ENCODE measurements at places on chromosomes 7 and 10.

DNA sequence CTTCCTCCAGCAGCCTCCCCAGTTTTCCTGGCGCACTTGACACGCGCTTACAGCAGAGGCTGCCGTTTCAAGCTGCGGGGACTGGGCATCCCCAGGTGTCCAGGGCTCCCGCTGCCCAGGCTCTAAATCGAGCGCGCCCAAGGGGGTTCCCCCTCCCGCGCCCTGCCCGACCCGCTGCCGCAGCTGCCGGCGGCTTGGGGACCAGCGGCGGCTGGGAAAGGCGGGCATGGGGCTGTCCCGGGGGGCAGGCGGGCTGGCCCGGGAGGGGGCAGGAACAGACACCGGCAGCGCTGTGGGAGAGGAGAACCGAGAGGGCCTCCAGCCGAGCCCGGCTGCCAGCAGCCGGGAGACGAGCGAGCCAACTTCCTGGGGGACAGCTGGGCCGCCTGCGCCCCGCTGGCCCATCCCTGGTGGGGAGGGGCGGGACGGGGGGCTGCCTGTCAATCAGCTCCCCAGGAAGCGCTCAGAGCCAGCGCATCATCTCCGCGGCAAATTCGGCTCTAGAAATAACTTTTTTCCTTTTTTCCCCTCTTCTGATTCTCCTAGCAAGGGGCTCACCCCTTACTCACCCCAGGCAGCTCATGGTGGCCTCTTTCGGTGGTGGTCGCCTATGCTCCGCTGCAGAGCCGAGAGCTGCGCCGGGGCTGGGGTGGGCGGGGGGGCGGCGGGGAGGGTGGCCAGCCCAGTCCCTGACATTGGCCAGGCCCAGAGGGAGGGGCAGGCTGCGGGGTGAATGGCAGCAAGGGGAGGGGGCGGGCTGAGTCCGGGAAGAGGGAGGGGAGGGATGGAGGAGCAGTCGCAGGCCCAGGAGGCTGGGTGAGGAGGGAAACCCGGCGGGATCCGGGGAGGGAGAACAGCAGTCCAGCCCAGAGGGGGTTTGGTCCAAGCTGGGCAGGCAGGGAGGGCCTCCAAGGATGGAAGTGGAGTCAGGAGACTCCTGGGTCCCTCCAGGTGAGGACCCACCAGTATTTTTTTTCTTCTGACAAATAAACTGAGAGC is 14.7 kb downstream of the GRID2IP start:
- DNase-seq, result no peak

DNA sequence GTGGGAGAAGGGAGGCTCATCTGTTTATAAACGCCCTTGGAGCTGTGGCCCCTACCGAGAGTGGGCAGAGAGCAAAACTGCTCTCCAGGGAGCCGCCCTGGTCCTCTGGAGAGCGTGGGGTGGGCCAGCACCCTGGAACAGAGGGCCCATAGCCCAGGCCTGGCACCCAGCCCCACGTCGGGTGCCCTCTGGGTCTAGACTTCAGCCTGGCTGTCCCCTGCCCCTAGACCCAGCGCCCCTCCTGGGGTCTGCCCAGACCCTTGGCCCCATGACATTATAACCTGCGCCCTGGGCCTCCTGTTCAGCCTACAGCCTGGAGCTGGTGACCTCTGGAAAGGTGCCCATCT is 24.7 kb downstream of the GET4 start:
- DNase-seq, result no peak

GRCh38 chr10:79320820-79321493 is 26.3 kb upstream of the PPIF start:
- DNase-seq, result no peak

DNA sequence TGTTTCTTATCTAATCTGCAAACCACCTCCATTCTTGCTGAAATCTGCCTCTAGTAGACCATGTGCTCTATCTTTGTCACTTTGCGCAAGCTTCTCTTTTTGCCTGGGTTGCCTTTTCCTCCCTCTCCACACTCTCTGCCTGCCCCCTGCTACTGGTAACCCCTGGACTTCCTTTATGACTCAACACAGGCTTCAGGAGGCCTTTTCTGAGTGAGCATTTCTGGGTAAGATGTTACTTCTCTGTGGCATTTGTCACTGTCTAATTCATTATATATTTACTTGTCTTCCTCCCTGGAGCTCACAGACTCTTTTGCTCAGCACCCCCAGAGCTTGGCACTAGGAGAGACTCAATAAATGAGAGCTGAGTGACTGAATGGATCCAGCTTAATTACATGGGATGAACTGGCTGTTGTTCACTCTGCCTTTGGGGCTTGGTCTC is 8.4 kb downstream of the GOLGA7B start:
- no peak for DNase-seq

GRCh38 chr7:40716052-40716451 is 581.2 kb downstream of the SUGCT start:
- DNase-seq, result no peak

GRCh38 chr7:4805110-4805983 is 29.9 kb downstream of the AP5Z1 start:
- no peak for DNase-seq

DNA sequence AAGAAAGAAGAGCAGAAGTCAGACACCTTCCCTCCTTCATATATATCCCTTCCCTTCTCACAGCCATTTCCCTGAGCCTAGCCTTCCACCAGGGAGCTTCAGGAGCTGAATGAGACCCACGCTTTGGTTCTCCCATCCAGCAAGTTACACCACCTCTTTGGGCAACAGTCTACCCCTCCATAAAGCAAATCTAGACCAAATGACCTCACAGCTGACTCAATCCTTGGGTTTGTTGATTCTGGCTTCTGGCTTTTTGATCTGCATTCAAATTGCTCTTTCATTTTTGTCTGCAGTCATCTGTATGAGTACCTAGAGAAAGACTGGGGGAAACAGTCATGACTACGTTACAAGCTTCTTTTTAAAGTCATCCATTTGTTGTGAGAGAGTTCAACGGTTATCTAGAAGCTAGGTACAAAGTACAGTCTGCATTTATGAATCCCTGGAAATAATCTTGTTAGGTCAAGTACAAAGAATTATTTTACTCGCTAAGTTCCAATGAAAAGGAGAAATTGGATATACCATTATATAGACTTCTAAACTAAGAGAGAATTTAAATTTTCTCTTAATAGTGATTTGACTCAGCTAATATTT is 86.3 kb downstream of the RAB11FIP2 start:
- DNase-seq, result no peak

DNA sequence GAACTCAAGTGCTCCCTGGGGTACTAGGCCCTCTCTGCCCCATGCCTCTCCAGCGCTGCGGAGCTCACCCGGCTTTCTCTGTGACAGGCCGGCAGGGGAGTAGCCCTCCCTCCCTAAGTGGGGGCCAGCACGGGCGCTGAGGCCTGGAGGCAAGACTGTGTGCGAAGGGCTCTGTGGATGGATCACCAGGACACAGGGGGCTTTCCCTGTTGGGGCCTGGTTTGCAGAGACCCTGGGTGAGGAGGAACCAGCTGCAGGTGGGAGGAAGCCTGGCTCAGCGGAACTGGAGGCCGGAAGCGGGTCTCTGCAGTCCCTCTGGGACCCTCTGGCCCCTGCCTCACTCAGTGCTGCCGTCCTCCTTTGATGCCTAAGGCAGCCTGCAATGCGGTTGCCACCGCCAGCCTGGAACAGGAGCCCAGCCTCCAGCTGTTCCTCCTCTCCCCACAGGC is 106.0 kb downstream of the CYTH3 start:
- DNase-seq, result no peak

- no peak for DNase-seq
These were observed 94.1 kb upstream of the MACROH2A2 start for GRCh38 chr10:69958556-69958902.

DNA sequence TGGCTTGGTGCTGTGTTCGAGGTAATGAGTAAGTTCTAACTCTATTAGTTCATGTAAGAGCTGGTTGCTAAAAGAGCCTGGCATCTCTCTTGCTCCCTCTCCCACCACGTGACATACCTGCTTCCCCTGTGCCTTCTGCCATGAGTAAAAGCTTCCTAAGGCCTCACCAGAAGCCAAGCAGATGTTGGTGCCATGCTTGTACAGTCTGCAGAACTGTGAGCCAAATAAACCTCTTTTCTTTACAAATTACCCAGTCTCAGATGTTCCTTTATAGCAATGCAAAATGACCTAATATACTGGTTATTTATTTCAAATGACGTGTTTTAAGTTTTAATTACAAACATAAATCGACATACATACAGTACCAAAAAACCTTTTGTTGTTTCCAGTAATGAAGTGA is 101.7 kb upstream of the DNAJC1 start:
- DNase-seq, result no peak

DNA sequence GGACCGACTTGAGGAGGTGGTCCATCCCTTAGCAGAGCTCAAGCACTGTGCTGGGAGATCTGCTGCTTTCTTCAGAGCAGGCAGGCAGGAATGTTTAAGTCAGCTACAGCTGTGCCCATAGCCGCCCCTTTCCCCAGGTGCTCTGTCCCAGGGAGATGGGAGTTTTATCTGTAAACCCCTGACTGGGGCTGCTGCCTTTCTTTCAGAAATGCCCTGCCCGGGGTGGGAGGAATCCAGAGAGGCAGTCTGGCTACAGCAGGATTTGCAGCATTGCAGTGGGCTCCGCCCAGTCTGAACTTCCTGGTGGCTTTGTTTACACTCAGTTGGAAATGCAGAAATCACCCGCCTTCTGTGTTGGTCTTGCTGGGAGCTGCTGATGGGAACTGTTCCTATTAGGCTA is 51.2 kb upstream of the SEMA3A start:
- DNase-seq, result no peak

- no peak for DNase-seq
These were observed 36.8 kb downstream of the AVL9 start for GRCh38 chr7:32532086-32532485.

DNA sequence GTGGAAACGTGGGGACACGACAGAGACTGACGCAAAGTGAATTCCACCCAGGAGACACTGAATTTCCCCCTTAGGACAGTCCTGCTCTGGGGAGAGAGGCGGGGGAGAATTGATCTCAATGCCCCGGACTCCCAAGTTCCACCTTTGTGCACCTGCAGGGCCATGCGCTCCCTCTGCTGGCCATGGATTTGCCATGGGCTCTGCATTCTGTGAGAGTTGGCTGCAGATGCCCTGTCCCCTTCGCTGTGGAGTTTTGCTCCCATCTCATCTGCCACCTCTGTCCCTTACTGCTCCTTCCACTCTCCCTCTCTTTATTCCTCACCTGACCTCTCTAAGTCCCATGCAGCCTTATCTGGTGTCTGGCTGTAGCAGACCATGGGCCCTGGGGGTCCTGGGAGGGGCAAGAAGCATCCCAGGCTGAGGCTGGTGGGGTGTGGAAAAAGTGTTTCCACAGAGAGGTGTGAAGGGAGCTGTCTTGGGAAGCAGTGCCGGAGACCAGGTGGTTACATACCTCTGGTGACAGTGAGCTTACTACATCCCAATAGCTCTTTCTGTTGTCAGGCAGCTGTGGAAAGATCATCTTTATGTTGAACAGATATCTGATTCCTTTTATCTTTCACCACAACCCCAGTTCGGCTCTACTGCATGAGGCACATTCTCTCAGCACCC is 14.3 kb downstream of the GHRHR start:
- DNase-seq, result no peak

- DNase-seq, result peak; percentile 63
These were observed 99.5 kb downstream of the CAMK1D start for GRCh38 chr10:12448729-12449391.

DNA sequence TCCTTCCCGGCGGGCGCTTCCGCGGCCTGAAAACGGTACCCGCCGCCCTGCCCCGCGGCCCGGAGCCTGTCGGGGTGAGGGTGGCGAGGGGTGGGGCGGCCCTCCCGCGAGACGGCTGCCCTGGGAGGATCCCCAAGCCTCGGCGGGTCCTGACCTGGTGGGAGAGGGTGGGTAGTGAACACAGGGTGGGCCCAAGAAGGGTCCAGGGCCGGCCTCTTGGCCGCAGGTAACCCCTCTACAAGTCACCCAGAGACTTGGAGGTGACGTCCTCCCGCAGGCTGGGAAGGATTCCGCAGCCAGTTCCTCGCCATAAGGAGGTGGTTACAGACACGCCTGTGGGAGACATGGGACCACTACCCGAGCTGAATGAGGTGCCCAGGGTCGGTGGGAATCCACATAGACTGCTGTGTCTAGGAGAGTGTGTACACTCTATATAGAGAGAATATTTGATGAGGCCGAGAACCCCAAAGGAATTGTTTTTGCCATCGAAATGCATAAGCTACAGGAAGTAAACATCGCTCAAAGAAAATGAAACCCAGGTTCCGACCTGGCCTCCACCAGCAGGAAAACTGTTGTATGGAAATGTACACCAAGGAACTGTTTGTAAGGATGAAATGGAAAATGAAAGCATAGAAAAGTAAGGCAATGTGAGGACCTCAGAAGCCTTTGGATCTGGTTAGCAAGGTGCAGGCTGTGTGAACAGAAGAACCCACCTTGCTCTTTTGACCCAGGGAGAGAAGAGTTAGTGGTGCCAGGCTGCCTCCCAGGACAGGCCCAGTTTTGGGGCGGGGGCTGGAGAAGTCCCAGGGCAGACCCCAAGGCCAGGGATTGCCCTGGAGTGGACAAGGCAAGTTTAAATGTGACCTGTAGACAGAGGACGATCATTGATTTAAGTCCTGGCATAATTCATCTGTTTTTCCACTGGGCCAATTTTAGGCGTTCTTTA is 659 bp downstream of the OPTN start:
- DNase-seq, result no peak

GRCh38 chr10:33100781-33101391 is 142.9 kb upstream of the ITGB1 start:
- DNase-seq, result no peak

GRCh38 chr10:84990713-84991112 is 662.3 kb downstream of the CCSER2 start:
- no peak for DNase-seq

- DNase-seq, result peak; percentile 73
These were observed at the start of gene ACBD7 for GRCh38 chr10:15088428-15089261. Gene ACBD7, minus strand, starts transcription at chr10:15088776. Its CDS starts 48 bp downstream, at chr10:15088728.

DNA sequence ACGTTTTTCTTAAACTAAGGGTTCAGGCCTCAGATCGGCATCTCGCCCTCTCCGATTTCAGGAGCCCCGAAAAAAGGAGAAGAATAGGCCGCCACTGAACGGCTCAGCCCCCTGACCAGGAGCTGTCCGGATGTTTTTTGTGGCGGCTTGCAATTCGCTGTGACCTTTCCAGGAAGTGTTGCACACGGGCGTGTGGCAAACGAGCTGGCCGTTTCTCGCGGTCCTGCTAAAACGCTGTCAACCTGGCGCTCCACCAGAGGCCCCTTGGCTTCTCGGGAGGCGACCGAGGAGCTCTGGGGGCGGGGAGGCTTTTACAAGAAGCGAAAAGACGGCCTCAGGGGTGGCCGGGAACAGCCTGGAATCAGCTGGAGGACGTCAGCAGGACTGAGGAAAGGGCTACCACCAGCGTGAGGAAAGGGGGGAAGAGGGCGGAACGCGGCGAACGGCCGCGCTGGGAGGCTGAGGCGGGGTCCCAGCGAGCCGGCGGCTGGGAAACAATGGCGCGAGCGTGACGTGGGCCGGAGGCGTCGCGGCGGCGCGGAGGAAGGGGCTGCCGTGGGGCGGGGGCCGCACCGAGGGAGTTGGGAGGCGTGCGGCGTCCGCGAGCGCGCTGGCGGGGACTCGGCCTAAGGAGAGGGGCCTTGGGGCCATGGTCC is 493 bp downstream of the NT5C2 start:
- peak; percentile 37 for DNase-seq

All from activated T-cell treated with anti-CD3 and anti-CD28 coated beads for 24 hours (primary cell).